ENCODE measurements at places on chromosomes 5 and 9.

- no peak for DNase-seq
Measured at GRCh38 chr9:130008538-130008937, 34.5 kb downstream of the FNBP1 start.

- no peak for DNase-seq
Measured at GRCh38 chr9:2613730-2614271, 7.8 kb upstream of the VLDLR start.

DNA sequence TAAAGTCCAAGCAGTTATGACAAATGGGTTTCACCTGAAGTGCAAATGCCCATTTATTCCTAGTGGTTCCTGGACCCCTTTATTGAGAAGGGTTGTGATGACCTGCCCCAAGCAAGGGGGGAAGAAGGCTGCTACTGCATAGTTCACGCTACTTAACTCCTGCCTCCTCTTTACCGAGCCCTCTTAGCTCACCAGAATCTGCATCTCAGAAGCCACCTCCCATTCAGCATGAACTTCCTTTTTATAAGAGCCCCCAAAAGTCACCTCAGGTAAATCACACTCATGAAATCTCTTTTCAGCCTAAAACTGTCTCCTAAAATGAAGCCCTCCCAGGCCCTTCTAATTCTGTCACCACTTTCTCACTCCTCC is 26.6 kb upstream of the C9orf72 start:
- DNase-seq = no peak

DNA sequence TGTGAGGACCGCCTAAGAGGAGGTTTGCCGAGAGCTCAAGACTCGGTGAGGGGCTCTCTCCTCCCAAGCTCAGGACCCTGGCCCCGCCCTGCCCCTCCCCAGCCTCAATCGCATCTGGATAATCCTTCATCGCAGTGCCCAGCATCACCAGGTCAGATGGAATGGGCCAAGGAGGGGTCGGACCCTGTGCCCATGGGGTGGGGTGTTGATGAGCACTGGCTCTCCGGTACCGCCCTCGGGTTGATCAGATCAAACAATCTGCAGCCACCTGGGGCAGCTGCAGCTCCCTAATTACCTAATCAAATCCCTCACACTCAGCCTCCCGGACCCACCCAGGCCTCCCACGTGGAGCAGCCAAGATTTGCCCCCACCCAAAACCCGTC is 24.4 kb upstream of the TDRD7 start:
- no peak for DNase-seq

- no peak for DNase-seq
Measured at GRCh38 chr5:57307516-57307915, 133.7 kb downstream of the GPBP1 start.
